ENCODE measurements at places on chromosomes 5 and 9.
A peak's percentile ranks its signal among the peaks of the same experiment; 100 is the strongest.

DNA sequence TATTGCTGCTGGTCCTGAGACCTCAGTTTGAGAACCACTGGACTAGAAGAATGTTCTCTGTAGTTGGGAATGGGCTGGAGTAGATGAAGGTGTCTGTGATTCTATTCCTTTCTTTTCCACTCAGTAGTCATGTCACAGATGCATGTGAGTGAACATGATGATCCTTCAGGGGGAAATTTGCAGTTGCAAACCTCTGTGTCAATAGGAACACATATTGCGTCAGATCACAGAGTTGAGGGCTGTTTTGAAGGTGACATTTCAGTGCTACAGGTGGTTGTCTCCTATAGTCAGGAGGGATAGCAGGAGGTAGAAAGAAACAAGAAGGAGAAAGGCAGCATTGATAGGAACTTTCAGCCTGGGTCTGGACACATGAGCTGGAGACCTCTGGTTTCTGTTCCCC is 239.3 kb downstream of the ARHGEF28 start:
- no peak for DNase-seq

GRCh38 chr5:155025895-155026294 is 12.3 kb downstream of the KIF4B start:
- no peak for DNase-seq

DNA sequence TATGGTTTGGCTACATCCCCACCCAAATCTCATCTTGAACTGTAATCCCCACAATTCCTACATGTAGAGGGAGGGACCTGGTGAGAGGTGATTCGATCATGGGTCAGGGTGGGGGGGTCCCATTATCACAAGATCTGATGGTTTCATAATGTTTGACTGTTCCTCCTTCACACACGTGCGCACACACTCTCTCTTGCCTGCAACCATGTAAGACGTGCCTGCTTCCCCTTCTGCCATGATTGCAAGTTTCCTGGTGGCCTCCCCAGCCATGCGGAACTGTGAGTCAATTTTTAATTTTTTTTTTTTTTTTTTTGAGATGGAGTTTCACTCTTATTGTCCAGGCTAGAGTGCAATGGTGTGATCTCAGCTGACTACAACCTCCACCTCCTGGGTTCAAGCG is 27.0 kb downstream of the FAM169A start:
- no peak for DNase-seq

- no peak for DNase-seq
Measured at GRCh38 chr9:73155377-73155776, 3.7 kb downstream of the ANXA1 start.

DNA sequence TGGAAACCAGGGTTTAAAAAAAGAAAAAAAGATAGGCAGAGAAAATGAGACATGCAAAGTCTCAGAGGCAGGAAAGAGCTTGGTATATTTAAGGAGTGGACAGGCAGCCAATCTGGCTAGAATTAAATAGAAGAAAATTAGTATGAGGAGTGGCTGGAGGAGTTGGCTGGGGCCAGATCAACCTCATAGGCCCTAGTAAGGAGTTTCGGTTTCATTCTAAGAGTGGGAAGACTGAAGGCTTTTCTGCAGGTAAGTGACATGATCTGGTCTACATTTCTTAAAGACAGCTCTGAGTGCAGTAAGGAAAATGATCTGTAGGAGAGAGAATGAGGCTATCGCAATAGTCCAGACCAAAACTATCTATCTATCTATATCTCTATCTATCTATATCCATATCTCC is 27.5 kb downstream of the ADRB2 start:
- DNase-seq: no peak

- DNase-seq: no peak
Measured at GRCh38 chr9:18067548-18068120, 406.3 kb upstream of the ADAMTSL1 start.

DNA sequence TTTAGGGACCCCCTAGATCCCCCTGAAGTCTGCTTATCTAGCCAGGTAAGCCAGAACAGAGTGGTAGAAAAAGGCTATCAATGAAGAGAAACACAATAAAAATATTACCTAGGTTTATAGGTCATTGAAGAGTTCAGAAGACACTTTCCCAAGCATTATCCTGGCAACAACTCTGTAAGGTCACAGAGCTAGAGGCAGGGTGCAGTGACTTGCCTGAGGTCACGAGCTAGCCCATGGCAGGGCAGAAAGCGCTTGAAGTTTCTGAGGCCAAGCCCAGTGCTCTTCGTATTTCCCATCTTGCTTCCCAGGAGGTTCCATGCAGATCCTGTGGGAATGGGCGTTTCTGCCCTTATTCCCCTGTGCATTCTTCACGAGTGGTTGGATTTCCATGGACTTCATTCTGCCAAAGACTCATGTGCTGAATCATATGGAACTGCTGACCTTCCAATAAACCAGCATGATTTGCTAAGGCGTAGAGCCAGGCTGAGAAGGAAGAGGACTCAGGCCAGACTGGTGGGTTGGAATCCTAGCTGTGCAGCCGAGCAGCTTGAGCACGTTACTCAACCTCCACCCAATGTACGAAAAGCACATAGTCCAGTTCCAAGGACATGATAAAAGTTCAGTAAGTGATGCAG is 22.1 kb downstream of the TRMO start:
- DNase-seq: no peak

- no peak for DNase-seq
Measured at GRCh38 chr5:59471463-59471862, 422.1 kb downstream of the PDE4D start.

GRCh38 chr5:989961-990530 is 18.6 kb upstream of the NKD2 start:
- DNase-seq: no peak

DNA sequence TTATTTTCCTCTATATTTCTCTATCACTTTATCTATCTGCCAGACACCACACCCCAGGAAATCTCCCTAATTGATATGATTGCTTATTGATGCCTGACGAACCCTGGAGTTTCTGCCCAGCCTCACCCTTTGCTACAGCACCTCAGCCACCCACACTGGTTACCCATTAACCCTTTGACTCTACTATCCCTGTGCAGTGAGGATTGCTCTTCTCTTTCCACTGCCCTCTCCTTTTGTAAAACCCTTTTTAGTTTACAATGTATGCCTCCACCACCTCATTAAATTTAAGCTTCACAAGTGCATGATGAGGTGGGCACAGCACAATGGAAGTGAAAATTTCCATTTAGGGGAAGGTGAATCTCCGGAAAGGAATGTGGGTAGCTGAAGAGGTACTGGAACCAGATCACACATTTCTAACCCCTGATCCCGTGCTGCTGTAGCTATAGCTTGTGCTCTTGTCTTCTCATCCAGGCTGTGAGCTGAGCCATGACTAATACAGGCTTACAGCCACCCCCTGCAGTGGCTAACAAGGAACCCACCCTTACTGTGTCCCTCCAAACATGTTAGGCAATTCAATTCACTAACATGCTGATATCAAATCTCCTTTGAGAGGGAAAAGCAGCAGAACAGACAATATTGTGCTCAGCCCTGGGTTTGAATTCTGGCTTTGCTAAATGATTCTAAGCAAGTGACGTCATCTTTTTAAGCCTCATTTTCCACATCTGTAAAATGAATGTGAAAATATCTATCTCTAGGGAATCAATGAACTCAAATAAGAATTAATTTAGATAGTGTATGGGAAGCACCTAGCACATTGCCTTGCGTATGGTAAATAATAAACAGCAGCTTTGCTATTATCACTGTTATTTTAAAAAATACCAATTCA is 186.9 kb upstream of the TRIM32 start:
- no peak for DNase-seq

GRCh38 chr5:67031057-67031443 is 165.5 kb downstream of the CD180 start:
- no peak for DNase-seq

- no peak for DNase-seq
Measured at GRCh38 chr9:125758986-125759763, 12.0 kb downstream of the PBX3 start.

- no peak for DNase-seq
Measured at GRCh38 chr9:74803376-74804017, 84.2 kb downstream of the TRPM6 start.

- no peak for DNase-seq
Measured at GRCh38 chr5:171857489-171857876, 71.9 kb downstream of the SMIM23 start.

DNA sequence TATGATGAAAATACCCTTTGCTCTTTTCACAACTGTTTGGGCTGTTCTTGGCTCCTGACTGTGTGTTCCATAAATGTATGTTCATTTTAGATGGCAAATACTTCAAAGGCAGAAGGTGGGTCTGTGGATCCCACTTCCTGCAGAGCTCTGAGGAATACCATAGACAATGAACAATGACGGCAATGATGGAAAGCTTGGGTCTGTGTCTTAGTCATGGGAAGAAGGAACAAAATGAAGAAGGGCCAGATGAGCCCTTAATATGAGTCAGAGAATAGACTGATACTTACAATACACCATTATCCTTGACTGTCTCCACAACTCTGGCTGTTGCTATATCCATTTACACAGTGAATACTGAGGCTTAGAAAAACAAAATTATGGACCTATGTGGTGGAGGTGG is 126.0 kb downstream of the SLIT3 start:
- no peak for DNase-seq

DNA sequence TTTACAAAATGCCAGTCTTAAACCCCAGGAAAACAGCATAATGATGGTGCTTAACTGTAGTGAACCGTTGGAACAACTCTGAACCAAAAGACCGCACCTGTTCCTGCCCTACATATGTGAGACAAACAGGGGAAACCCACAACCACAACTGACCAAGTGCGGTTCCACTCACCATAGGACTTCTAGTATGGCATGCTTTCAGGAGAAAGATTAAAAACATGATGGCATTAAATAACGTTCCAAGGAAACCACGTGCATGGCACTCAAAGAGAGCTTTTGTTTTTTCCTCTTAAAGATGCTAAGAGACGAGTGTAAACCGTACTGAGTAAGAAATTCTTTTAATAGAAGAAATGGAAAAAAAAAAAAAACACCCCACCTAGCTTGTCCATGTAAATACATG is 119.8 kb downstream of the SSBP2 start:
- DNase-seq: no peak

DNA sequence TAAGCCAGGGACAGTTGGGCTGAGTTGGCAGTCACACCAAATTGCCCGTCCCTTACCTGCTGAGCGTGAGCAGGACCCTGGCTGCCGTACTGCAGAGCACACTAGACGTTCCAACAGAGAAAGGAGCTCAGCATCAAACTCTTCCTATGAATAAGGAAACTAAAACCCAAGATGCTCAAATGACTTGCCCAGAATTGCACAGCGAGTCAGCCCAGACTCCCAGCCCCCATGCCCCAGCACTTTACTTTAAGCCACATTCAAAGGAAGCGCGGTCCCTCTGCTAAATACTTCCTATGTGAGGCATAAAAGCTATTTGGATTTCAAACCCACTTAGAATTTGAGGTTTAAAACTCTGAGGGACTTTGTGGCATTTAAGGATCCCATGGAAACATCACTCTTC is 23.9 kb downstream of the PAX5 start:
- DNase-seq: no peak

DNA sequence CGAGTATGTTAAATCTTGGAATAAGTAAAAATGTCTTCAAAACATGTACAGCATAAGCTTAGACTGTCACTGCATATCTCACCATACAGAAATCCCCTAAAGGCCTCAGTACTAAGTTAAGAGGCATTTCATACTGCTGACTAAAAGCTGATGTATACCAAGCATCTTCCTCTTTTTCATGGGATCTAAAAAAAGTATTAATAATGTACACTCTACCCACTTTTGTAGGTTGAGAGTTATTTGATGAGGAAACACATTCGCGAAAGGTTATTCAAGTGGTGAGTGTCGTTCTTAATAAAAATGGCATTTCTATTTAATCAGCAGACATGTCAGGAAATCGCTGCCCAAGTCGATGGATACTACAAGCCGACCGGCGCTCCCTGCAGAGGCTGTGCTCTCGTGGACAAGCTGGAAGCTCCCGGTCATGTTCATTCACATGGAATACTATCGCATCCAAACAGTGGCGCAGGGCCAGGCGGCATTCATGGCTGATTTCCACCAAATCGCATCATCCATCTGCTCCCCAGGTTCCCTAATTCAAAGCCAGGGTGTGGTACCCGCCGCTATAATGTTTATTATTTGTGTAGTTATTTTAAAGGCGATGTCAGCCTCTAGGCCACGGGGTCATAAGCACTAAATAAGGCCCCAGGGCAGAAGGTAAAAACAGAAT is 724 bp downstream of the SGTB start:
- DNase-seq: no peak

DNA sequence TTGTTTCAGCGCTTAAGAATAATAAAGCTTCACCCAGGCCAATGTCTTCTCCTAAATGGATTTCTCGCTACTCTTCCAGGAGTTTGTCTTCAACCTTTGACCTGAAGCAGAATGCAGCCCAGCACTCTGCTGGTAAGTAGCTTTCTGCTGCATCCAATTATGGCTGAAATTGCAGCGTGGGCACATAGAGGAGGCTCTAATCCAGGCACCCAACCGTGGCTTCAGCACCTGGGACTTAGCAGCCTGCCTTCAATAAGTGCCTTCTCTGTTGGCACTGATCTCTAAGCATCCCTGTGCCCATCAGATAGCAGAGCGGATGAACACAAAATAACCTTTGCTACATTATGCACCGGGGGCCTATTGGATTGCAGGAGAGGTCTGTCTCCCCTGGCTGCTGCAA is 105.2 kb downstream of the TRIM32 start:
- no peak for DNase-seq

GRCh38 chr5:38921174-38921573 is 75.4 kb downstream of the OSMR start:
- DNase-seq: no peak

DNA sequence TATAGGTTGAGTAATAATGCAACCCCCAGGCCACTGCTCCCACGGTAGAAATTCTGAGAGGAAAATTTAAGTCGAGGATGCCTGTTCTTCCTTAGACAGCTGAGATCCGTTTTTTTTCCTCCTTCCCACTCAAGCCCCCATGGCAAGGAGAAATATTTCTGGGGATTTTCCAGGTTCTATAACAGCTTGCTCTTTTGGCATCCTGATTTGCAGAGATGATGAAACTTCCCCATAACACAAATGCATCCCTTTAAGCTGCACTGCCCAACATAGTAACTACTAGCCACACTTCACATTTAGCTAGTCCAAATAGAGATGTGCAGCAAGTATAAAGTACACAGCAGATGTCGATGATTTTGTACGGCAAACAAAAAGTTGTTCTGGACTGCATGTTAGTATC is 32.5 kb upstream of the GNA14 start:
- DNase-seq: no peak

DNA sequence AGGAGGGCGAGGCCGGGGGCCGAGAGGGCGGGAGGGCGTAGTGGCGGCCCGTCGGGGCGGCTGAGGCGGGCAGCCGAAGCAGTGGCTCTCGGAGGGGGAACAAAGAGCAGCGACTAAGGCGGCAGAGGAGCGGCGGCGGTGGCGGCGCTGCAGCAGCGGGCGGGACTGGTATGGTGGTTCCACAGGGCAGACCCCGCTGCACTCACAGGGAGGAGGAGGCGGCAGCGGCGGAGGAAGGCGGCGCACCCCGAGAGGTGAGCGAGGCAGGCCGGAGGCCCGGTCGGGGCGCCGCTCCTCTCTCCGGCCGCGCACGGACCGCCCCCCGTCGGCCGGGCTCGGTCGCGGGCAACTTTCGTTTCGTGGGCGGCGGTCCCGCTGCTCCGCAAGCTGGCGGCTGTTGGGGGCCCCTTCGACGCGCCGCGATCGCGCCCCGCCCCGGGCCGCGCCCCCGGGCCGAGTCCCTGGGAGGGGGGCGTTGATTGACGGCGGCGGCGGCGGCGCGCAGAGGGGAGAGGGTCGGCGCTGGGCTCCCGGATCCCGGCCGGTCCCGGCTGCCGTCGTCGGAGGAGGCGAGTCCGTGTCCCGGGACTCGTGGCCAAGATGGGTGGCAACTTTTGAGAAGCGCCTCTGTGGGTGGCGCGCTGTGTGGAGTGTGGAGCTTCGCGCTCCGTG is 467 bp downstream of the CNOT6 start:
- peak; percentile 27 for DNase-seq

Data from activated CD8-positive, alpha-beta memory T cell treated with anti-CD3 and anti-CD28 coated beads for 4 hours (primary cell).